ENCODE measurements at places on chromosomes 3 and 15.
A peak's percentile ranks its signal among the peaks of the same experiment; 100 is the strongest.

DNA sequence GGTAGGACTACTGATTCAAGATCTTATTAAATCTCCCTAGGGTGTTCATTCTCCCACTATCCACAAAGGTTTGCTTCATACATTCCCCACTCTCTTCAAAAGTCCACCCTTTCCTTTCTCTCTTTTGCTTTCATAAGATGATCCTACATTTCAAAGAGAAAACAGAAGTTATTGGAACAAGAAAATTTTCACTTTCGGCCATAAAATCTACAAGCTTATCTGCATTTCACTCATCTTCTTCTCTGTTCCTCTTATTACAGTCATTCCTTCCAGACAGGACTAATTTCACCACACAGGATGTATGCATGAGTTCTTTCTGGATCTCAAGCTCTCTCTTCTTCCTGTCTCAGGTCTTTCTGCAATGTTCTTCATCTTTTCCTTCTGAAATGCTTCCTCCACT, 238.7 kb downstream of the ISL2 start:
- no peak for DNase-seq

DNA sequence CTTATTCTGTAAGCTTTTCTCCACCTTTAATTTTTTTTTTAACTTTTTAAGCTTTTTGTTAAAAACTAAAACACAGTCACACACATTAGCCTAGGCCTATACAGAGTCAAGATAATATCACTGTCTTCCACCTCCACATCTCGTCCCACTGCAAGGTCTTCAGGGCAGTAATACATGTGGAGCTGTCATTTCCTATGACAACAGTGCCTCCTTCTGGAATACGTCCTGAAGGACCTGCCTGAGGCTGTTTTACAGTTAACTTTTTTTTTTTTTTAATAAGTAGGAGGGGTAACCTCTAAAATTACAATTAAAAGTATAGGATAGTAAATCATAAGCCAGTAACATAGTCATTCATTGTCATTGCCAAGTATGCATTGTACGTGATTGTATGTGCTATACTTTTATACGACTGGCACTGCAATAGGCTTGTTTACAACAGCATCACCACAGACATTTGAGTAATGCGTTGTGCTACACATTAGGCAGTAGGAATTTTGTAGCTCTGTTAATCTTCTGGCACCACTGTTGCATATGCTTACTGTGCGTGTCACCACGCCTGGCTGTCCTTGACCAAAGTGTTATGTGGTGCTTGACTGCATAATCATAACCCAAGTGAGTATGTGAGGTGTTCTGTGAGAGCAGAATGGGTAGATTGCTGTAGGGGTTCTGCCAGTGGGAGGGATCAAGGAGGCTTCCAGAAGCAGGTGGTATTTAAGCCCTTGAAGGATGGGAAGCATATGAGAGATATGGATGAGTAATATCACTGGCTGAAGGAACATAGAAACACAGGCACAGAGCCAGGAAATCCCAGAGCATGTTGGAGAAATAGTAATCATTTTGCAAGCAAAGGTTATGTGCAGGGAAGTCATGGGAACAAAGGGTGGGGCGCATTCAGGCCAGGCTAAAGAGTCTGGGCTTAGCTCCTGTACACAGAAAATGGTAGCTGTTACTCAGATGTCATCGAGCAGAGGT, 18.3 kb downstream of the FBXO22 start:
- DNase-seq = no peak

DNA sequence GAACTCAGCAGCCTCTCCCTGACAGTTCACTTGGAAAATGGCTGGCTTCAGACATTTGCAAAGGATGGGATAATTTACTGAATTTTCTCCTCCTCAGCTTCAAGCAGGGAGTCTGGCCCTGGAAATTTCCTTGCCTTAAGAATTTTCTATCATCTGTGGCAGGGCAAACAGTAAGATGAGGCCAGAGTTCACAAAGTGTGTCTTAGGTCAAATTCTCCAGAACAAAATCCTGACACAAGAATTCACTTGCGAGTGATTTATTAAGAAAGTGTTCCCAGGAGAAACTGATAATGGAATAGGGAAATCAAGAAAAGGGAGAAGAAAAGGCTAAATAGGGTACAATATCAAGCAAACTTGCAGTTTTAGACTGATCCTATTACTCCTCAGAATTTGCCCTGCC, 55.3 kb downstream of the SNTN start:
- DNase-seq = no peak

GRCh38 chr15:100115066-100115710, 226.6 kb downstream of the ADAMTS17 start:
- no peak for DNase-seq

DNA sequence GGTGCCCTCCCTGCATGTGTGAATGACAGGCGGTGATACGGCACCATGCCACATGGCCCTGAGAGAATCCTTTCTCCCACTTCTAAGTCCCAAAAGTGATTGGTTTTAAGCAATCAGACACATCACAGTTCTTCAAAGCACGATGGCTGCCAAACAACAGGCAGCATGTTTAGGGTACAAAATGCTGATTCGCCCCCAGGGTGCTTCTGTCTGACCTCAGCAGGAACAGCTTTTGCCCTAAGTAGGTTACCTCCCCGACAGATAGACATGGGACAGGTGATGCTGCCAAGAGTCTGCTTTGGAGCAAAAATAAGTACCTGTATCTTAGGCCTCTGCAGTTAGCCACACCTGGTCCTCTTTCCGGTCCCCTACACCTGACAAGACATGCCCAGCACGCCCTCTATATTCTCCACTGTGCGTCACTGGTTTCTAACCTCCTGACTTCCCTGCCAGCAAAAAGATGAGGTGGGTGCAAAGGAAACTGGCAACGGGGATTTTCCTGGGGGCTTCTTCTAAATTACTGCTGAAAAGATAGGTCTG, 549.8 kb downstream of the FOXP1 start:
- no peak for DNase-seq

GRCh38 chr15:101097111-101097510, 154.7 kb downstream of the CHSY1 start:
- no peak for DNase-seq

DNA sequence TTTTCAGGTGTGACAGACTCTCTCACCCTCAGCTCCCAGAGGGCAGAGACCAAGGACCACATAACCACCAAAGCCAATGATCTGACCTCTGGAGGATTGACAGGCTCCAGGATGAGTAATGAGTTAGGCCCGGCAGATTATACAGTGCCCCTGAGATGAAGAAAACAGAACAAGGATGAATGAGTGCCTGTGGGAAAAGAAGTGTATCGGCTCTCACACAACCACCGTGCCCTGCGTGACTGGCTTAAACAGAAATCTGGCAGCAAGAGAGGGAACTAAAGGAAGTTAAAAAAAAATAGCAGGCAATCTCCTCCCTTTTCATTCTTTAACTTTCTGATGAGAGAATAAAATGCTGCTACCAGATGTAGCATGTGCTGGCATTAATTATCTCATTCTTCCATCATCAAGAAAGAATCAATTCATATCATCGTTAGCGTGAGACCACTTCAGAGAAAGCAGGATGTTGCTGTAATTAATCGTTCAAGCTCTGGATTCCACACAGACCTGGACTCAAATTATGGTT, 227.5 kb upstream of the COL8A1 start:
- DNase-seq = no peak

DNA sequence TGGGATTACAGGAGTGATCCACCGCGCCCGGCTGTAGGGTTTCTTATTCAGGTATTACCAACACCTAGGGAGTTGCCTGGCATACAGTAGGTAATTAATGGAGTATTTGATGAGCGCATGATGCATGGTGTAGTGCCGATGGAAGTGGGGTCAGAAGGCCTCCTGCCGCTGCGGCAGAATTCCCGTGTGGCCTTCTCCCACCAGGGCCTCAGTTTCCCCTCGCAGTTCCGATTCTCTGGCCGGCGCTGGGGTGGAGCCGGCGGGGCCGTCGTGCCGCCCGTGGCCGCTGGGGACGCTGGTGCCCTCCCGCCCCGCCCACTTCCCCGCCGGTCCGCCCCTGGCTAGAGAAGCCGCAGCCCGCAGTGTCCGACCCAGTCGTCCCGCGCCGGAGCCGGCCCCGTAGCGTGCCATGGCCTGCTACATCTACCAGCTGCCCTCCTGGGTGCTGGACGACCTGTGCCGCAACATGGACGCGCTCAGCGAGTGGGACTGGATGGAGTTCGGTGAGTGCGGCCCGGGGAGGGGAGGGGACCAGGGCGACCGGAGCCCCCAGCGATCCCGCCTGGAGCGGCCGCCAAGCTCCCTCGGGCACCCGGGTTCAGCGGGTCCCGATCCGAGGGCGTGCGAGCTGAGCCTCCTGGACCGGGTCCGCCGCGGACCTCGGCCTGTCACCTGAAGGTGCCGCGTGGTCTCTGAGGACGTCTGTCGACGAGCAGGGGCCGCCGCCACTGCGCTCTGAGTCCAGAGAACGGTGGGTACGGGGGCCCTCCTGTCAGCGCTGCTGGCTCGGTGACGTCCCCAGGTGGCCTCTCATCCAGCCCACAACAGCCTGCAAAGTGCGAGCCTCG, at the start of gene IRAK2:
TSS of gene IRAK2 (plus strand) at position 374 of the 848 bp plus-strand sequence. CDS start at position 410, 36 bp downstream.
- DNase-seq = peak; percentile 44
